ENCODE measurements at places on chromosomes 13 and 19.

GRCh38 chr13:29594710-29595379 lies 643 bp downstream of the SLC7A1 start:
- no peak for DNase-seq

DNA sequence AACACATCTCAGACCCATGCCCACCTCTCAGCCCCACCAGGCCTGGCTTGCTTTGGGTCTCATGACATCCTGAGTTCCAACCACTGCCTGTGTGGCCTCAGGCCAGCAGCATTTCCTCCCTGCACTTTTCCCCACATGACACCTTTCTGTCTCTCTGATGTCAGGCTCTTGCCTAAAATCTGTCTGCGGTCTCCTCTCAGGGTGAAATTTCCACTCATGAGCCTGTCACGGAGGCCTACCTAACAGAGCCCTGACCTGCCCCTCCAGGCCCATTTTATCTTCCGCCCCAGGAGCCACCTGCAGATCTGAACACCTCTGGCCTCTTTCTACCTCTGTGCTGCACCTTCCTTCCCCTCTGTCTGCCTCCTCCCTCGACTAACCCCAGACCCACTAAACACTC lies 93.5 kb downstream of the ZDHHC20 start:
- DNase-seq, result no peak

DNA sequence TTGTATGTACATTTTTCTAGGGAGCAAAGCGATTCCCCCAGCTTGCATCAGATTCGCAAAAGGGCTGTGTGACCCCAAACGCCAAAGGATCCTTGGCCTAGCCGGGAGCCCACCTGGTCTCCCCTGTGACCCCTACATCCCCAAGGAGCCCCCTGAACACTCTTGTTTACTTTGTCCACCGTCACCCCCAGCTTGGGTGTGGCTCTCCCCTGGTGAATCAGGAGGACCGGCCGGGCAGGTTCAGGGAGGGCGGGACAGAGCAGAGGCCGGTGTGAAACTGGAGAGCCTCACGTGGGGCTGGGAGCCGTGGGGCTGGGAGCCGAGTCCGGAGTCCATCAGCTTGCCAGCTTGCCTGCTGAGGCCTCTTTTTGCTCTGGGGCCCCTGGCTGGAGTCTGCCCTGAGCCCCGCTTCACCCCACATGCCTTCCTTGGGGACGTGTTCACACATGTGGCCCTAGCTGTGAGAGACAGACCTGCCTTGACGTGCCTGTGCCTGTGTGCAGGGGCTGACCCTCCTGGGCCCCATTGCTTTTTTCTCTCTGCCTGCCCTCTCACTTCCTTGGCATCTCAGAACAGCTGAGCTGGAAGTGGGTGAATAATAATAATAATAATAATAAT lies 2.0 kb downstream of the ITPKC start:
- DNase-seq, result no peak

- peak; percentile 98 for DNase-seq
Observed at GRCh38 chr13:113448885-113449692, 4.2 kb downstream of the ADPRHL1 start.

DNA sequence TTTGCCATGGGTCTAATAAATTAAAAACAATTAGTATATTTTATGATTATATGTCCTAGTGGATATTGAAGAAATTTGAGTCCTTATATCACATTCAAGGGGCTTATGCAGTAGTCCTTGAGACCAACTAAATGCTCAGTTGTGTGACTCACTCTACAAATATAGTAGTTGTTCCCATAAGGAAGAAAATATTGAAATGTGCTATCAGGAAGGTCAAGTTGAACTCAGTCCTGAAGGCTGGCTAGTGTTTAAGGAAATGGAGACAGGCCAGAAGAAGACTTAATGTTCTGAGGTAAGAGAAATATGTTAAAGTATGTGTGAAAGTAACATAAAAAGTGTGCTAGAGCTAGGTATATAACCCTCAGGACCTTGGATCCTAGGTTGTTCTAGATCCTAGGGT lies 766.1 kb upstream of the GPC6 start:
- DNase-seq, result no peak

GRCh38 chr19:1289686-1290025 lies 4.0 kb downstream of the EFNA2 start:
- DNase-seq, result no peak

- no peak for DNase-seq
Observed at GRCh38 chr19:8681345-8682029, 17.1 kb downstream of the ACTL9 start.
